Upper lobe of left lung (tissue), 6 donors: ENCODE measurements at places on chromosomes 4 and X. TPM values are rescaled to one million over a fixed set of nuclear protein-coding genes. Genes with fewer than 3 reads are reported as not detected.
A peak's percentile ranks its signal among the peaks of the same experiment; 100 is the strongest.

LGI2 gene
- 0.44 TPM for total RNA-seq

MAGEC2 gene
- not detected for total RNA-seq

CT45A5 gene
- total RNA-seq, result not detected

DIAPH2 gene
- total RNA-seq, result 29.4 TPM

CLDN2 gene
- total RNA-seq, result not detected

DHX15 gene
- total RNA-seq, result 201 TPM

PHKA1 gene
- total RNA-seq, result 2.7 TPM

SGMS2 gene
- 222 TPM for total RNA-seq

SH3TC1 gene
- total RNA-seq, result 74.1 TPM

FANCB gene
- not detected for total RNA-seq

TMPRSS11E gene
- total RNA-seq, result not detected

STPG2 gene
- 5.2 TPM for total RNA-seq

- no peak for DNase-seq
Observed at GRCh38 chr4:152849350-152849749, 69.6 kb downstream of the ARFIP1 start.

DNA sequence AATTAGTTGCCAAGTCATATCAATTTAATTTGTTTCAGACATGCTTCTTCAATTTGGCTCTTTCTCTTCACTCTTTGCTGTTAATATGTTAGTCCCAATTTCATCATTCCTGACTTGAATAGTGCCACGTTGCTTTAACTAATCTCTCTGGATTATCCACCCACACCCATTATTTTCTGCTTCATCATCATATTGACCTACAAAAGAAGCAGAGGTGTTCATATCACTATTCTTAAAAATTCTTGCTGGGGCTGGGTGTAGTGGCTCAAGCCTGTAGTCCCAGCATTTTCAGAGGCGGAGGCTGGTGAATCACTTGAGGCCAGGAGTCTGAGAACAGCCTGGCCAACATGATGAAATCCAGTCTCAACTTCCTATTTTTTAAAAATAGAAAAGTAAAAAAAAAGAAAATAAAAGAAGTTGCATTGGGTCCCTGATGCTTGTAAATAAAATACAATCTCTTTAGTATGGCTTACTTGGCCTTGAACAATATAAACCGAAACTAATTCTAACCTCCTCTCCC, 65.7 kb upstream of the KCNIP4 start:
- DNase-seq, result no peak

DNA sequence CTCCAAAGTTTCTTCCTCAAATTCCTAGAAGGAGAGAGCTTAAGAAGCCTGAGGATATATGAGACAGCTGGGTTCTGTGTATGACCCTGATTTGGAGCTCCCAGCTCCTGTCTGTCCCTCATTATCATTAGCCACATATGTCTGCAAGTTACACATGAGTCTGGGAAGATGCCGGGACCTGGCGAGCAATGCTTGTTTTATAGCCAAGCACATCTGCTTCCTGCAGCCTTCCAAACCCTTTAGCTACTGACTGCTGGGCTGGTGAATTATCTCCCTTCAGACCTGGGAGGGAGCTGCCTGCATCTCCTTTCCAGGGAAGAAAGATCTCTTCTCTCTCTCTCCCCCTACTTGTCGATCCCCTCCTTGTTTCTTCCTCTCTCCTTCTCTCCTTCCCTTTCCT, 556.7 kb upstream of the BOD1L1 start:
- no peak for DNase-seq

- no peak for DNase-seq
Observed at GRCh38 chr4:653831-654502, 20.1 kb downstream of the ATP5ME start.

- DNase-seq, result no peak
Observed at GRCh38 chr4:148780426-148781005, 338.3 kb upstream of the NR3C2 start.

DNA sequence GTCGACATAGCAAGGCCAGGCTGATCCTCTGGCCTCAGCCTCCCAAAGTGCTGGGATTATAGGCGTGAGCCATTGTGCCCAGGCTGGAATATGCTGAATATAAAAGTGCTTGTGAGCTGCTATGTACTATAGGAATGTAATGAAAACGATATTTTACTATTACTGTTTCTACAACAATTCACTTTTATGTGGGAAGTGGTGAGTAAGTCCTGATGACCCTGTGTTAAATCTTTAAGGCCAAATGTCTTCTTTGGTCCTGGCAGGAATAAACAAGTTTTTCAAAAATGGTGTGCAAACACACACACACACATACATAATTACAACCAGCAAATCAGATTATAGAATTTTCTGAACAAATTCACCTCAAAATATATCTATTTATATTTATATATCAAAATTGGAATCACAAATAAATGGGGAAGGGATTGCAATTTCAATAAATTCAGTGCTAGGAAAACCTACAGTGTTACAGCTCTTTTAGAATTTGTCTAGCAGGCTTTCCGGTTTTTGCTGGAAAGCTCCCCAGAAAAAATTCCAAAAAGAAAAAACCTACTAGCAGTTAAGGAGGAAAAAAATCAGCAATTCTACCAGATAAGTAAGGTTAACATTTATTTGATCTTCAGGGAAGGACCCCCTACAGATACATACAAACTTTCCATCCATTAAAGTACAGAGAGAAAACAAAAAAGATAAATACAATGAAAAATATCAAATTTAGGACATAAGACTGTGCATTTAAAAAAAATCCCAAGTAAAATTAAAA, 17.9 kb downstream of the SMIM14 start:
- DNase-seq, result no peak

DNA sequence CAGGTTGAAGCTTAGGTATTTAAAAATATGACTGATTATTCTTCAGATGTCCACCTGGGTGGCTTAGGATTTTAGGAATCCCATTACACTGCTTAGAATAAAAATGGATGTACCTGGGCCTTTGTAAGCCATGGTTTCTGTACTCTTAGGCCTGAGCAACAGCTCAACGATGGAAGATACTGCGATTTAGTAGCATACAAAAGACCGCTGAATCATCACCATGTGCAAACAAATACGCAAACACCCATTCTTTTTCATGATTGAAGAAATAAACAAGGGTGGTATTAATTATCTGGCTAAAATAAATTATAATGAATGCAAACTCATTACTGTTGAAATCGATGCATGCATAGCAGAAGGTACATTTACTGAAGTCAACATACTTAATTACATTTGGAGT, 188.9 kb downstream of the ZNF330 start:
- DNase-seq, result no peak

GRCh38 chrX:155056877-155057792, 13.8 kb downstream of the CMC4 start:
- peak; percentile 42 for DNase-seq

GRCh38 chr4:92120810-92121498, 182.8 kb upstream of the GRID2 start:
- no peak for DNase-seq

- peak; percentile 22 for DNase-seq
Observed at GRCh38 chr4:3401436-3402171, 40.2 kb upstream of the HGFAC start.

DNA sequence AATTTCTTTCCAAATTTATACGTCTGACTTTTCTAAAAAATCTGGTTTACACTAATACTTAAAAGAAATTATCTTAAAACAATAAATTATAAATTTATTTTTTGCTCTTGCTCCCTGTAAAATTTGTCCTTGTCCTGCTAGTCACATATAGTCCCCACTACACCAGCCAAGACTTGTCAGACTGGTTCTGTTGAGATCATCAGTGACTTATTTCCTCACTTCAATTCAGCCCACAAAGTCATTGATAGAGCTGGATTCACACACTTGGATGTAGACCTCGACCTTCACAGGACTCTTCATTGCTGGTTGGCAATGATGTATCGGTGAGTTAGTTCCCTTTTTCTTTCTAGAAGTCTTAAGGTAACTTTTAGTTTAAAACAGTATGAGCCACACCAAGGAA, at the start of gene TMPRSS11E:
TSS of gene TMPRSS11E (plus strand) at position 263 of the 400 bp plus-strand sequence. CDS start at position 313, 50 bp downstream.
- no peak for DNase-seq

- DNase-seq, result no peak
Observed at GRCh38 chrX:10112510-10112909, 44.3 kb upstream of the CLCN4 start.

- DNase-seq, result no peak
Observed at GRCh38 chr4:179465131-179465797, 2023.0 kb upstream of the AGA start.

- no peak for DNase-seq
Observed at GRCh38 chr4:115781528-115782146, 668.2 kb upstream of the NDST4 start.

GRCh38 chr4:86448871-86449270, 89.0 kb upstream of the MAPK10 start:
- no peak for DNase-seq

GRCh38 chr4:14810568-14810967, 191.7 kb upstream of the CPEB2 start:
- DNase-seq, result no peak

GRCh38 chr4:2931512-2932301, 31.5 kb downstream of the NOP14 start:
- peak; percentile 91 for DNase-seq

DNA sequence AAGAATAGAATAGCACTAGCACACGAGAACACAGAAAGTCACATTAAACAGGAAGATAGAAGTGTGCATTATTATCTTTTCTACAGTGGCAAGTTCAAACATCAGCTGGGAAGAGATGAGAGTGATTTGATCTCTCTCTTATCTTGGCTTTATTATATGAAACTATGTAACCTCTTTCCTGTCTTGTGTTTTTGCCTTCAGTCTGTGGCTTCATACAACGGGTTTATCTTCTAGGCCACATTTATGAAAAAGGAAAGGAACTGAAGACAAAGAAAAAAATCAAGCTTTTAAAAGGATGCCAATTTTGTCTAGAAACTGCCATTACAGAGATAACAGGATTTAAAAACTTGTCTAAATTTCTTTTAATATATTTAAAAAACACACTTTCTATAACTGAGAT, 983.6 kb downstream of the RPA4 start:
- DNase-seq, result no peak

GRCh38 chr4:83552924-83553323, 17.0 kb downstream of the GPAT3 start:
- no peak for DNase-seq

- DNase-seq, result no peak
Observed at GRCh38 chr4:4762909-4763821, 96.3 kb upstream of the MSX1 start.

- DNase-seq, result no peak
Observed at GRCh38 chr4:155629956-155630355, 36.7 kb upstream of the GUCY1A1 start.

GRCh38 chrX:130245441-130245840, 23.3 kb downstream of the ZNF280C start:
- DNase-seq, result no peak

GRCh38 chr4:186689476-186689875, 34.2 kb downstream of the FAT1 start:
- DNase-seq, result peak; percentile 45

DNA sequence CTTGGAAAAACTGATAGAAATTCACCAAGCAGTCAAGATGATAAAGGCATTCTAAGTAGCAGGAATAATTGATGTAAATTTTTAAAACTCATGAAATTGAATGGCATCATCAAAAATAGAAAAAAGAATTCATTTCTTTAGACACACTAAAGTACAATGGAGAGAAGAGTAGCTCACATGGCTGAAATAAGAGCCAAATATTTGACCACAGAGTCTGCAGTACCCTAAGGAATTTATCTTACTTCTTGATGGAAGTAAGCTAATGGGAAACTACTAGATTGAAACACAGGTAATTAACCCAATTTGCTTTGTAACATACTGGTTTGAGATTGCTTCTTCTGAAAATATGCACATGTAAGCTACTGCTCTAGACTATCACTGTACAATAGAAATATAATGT, 70.8 kb upstream of the GPM6A start:
- DNase-seq, result no peak

GRCh38 chr4:166531703-166532102, 658.7 kb downstream of the TLL1 start:
- DNase-seq, result no peak

DNA sequence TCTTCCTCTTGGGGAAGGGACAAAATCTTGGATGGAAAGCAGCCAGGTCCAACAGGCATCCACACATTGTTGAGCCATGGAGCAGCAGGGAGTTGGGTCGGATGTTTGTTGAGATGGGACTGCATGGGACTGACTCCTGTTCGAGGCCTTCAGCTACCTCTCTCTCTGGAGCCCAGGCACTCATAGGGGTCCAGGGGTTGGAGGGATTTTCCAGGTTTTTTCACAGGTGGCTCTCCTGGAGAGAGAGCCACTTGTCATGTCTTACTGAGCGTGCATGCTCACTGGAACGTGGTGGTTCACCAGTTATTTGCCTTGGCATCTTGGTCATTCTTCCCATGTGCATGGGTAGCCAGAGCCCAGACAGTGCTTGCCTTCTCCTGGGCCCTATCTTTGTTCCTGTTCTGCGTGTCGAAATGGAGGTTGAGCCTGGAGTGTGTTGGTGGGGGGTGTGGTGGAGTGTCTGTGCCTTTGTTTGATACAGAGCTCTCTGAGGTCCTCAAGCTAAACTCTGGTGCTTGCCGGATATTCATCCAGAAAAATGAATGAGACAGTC, 60.6 kb downstream of the NBDY start:
- peak; percentile 10 for DNase-seq

DNA sequence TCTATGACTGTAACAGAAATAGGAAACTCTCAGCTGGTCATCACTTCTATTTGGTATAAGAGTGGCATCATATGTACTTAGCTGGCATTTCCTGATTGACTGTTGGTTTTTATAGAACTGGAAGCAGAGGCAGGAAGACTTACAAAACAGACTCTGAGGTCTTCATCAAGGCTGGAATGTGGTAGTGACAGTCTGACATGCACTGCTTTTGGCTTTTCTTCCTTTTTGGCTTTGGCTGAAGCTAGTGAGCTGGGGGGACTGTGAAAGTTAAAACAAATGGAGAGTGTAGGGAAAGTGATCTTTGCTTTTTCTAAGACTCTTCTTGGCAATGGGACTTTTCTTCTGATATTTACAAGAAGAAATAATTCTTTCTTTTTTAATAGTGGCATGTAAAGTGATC, 121.1 kb upstream of the SLC4A4 start:
- no peak for DNase-seq

DNA sequence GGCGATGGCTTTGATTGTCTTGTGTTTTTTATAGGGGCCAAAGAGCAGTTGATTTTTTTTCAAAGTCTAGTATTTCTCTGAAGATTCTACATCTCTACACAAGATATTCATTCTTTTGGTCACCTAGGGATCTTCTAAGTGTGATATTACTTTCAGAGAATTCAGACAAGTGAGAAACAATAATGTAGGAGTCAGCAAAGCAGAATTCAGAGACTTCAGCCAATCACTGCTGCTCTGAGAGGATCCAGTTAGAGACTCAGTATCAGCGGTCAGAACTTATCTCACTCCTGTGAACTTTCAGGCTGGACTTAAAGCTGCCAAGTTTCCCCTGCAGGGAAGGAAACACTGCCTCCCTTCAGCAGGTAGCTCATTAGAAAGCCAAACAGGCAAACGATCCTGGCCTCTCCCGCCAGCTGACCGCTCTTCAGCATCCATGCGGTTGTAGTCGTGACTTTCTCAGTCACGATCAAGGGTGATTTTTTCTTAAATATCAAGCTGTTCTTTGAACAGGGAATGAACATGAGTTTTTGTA, 59.2 kb downstream of the NSUN7 start:
- no peak for DNase-seq
